Activated T-helper 1 cell treated with anti-CD3 and anti-CD28 coated beads, Interleukin-2, amount 50 U/mL, for 16 hours (primary cell): ENCODE measurements at places on chromosomes 4 and X.

GRCh38 chrX:22542641-22543040 lies 269.9 kb downstream of the CBLL2 start:
- no peak for DNase-seq

GRCh38 chr4:177232473-177232872 lies 77.2 kb upstream of the NEIL3 start:
- no peak for DNase-seq

DNA sequence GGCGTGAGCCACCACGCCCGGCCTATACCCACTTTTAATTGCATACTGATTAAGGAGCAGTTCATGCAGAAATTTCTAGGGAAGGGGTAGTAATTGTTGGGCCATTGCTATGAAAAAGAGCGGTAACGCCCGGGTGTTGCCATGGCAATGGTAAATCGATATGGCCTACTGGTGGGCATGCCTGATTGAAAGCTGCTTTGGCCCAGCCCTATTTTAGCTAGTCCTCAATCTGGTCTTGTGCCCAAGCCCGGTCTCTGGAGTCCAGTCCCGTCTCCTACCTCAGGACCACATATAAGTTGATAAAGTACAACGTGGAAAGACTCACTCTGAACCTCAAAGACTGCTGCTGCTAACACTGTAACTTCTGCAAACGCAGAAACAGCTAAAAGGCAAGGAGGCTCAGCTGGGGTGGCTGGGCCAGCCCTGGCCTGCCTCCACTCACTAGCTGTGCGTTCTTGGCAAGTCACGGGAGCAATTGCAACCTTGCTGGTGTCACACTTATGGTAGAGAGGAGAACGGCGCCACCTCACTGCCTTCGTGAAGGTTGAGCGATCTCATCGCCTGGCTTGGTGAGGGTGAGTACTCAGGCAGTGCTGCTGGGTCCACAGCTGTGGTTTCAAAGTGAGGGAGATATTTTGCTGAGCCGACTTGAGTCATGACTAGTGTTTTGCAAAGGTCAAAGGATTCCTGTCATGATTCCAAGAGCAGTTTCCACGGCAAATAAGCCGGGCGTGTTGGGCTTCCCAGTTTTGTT lies 57.0 kb upstream of the GRPEL1 start:
- DNase-seq = no peak

DNA sequence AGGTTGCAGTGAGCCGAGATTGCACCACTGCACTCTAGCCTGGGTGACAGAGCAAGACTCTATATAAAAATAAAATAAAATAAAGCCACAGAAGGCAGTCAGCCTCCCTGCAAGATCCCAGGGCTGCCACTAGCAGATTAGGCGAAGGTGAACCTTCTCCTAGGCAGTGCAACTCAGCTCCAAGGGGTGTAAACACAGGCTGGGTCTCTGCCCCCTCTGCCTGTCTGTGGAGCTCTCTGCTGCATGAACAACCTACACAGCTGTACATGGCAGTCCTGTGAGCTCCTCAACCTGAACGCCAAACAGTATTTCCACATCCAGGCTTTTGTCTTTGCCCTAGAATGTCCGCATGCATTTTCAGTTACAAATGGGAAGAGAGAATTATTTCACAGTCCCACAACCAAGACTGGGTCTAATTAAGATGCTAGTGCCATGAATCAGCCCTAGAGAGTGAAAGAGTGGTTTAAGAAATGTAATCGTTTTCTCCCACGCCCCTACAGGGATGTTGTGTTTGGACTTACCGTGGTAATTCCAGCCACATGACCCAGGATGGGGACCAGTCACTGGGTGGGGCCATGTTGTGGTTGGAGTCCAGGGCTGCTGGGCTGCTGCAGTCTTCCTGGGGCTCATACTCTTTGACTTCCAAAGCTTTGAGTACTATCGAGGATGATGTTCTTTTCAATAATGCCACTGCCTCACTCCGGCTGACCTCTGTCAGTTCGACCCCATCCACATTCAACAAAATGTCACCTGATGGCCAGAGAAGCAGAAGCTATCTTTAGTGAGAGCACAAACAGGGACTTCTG lies 99.0 kb downstream of the FIP1L1 start:
- DNase-seq = no peak

- no peak for DNase-seq
Measured at GRCh38 chr4:6732441-6733357, 16.7 kb downstream of the BLOC1S4 start.

- no peak for DNase-seq
Measured at GRCh38 chr4:87073199-87074120, 138.6 kb downstream of the AFF1 start.

DNA sequence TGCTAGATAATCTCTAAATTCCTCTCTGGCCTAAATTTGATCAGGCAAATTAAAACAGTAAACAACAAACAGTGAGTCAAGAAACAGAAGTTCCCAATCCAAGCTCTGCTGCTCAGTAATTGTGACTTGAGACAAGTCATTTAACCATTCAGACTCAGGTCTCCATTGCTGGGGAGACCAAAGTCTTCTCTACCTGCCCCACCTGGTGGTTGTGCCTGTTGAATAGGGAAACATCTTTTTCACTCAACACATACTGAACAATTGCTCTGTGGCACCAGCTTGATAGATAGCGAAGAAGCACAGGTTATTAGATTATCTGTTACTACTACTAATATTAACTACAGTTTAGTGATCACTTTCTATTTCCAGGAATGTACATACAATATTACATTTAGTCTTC lies 112.1 kb upstream of the EOLA2 start:
- no peak for DNase-seq

DNA sequence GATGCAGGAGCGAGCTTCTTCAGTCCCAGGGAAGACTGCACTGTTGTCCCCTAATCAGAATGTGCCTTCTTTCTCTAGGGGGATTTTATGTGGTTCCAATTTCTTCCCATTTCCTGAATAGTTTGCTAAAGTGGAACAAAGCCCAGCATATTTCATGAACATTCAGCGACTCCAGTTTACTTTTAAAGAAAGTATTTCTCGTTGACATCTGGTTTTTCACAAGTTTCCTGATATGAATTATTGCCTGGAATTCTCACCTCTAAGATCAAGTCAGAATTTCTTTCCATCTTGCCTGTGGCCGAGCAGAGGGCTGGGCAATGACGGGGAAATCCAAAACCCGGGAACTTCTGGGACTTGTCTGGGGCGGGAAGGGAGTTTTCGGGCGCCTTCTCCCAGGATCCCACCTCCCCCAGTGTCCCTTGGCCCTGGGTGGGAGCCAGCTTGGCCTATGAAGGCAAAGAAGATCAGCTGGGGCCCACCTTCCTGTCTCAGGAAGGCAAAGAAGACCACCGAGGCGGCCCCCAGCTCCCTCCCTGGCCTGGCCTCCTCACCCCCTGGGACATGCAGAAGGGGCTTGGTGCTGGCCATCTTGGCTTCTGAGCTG lies 15.4 kb downstream of the SORCS2 start:
- DNase-seq = no peak

- DNase-seq = no peak
Measured at GRCh38 chrX:17812763-17813162, 48.3 kb downstream of the RAI2 start.

DNA sequence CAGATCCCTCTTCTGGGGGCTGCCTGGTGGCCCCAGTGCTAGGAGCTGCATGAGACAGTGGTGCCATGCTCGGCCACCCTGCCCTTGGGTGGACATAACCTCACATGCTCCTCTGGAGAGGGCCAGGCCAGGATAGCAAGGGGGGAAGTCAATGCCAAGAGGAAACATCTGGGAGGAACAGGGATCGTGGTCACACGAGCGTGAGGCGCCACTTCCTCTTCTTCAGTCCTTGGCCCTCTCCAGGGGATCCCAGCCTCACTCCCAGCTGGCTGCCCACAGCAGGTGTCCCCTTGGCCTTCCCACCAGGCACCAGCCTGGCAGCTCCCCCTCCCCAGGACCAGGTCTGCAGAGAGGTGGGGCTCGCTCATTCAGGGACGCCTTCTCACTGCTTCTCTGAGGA lies 28.6 kb downstream of the TBC1D14 start:
- no peak for DNase-seq

- no peak for DNase-seq
Measured at GRCh38 chr4:184346682-184347081, 127.7 kb downstream of the IRF2 start.

GRCh38 chrX:25596921-25597320 lies 541.2 kb upstream of the MAGEB18 start:
- no peak for DNase-seq

GRCh38 chr4:154640999-154641398 lies 28.5 kb upstream of the FGG start:
- DNase-seq = no peak

GRCh38 chr4:2261110-2261852 lies 628 bp downstream of the MXD4 start:
- DNase-seq = peak; percentile 30
